IgD-negative memory B cell (primary cell): ENCODE measurements at places on chromosomes 3 and 15. TPM values are rescaled to one million over a fixed set of nuclear protein-coding genes. Genes with fewer than 3 reads are reported as not detected.

CLSTN2 gene
- not detected for polyA plus RNA-seq

FAM81A gene
- polyA plus RNA-seq: 0.26 TPM

ACOX2 gene
- polyA plus RNA-seq: not detected

ALDH1A3 gene
- not detected for polyA plus RNA-seq

GOLGA8T gene
- not detected for polyA plus RNA-seq

LRRC15 gene
- not detected for polyA plus RNA-seq

OCA2 gene
- not detected for polyA plus RNA-seq

GOLGA8Q gene
- 0.23 TPM for polyA plus RNA-seq

TRIM71 gene
- not detected for polyA plus RNA-seq

SPRED1 gene
- 0.14 TPM for polyA plus RNA-seq

LARP6 gene
- polyA plus RNA-seq: not detected

A4GNT gene
- not detected for polyA plus RNA-seq

ISLR gene
- polyA plus RNA-seq: not detected

SERINC4 gene
- polyA plus RNA-seq: 1.1 TPM

UBAP1L gene
- 0.26 TPM for polyA plus RNA-seq

CFAP92 gene
- polyA plus RNA-seq: not detected

ZNF80 gene
- polyA plus RNA-seq: not detected

CXCR6 gene
- 0.69 TPM for polyA plus RNA-seq

ACTRT3 gene
- polyA plus RNA-seq: 0.20 TPM

CCDC54 gene
- not detected for polyA plus RNA-seq

LSMEM2 gene
- 0.30 TPM for polyA plus RNA-seq

TPM1 gene
- polyA plus RNA-seq: 5.4 TPM

MESD gene
- polyA plus RNA-seq: 21.9 TPM

SERPINI1 gene
- 19.1 TPM for polyA plus RNA-seq

PROS1 gene
- 0.26 TPM for polyA plus RNA-seq

MAPK6 gene
- 5.8 TPM for polyA plus RNA-seq

CADM2 gene
- not detected for polyA plus RNA-seq

DPPA2 gene
- not detected for polyA plus RNA-seq

SCG3 gene
- not detected for polyA plus RNA-seq

SAMD7 gene
- not detected for polyA plus RNA-seq

CD96 gene
- 84.7 TPM for polyA plus RNA-seq

LYZL4 gene
- not detected for polyA plus RNA-seq

LYSMD2 gene
- 66.6 TPM for polyA plus RNA-seq

ACKR2 gene
- not detected for polyA plus RNA-seq

EBLN2 gene
- 0.80 TPM for polyA plus RNA-seq

CRYGS gene
- polyA plus RNA-seq: not detected

OR5K2 gene
- polyA plus RNA-seq: not detected

DNASE1L3 gene
- polyA plus RNA-seq: 1.7 TPM
